ENCODE measurements at places on chromosomes 6 and 20. TPM values are rescaled to one million over a fixed set of nuclear protein-coding genes. Genes with fewer than 3 reads are reported as not detected.

DNA sequence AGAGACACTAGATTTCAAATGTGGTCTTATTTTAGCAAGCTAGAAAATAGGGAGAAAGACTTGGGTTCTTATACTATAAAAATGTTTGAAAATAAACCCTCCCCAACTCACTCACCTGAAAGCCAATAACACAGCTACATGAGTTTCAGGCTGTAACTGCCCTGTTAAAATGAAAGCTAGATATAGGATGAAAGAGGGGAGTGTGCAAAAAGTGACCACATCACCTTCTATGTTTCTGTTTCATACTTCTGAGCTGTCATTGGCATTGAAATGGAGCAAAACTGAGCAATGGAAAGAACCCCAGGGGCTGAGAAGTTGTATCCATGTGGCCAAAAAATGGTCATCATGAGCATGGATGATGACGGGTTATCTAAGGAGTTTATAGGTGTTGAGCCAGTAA lies 148.1 kb upstream of the TENT5A start:
- no peak for DNase-seq

IBTK gene
- total RNA-seq: 40.6 TPM

DNA sequence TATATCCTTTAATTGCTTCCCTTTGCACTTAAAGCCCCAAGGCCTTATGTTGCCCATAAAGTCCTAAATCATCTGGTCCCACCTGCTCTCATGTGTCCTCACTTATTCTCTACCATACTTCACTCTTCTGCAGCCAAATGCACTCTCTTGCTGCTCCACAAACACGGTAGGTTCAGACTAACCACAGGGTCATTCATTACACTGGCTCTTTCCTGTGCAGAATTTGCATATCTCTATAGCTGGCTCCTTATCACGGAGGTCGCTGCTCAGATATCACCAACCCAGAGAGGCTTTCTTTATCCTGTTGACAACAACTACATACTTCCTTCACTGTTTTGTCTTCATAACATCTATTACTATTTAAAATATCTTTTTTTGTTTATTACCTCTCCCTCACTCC lies 86.8 kb downstream of the MOXD1 start:
- no peak for DNase-seq

DNA sequence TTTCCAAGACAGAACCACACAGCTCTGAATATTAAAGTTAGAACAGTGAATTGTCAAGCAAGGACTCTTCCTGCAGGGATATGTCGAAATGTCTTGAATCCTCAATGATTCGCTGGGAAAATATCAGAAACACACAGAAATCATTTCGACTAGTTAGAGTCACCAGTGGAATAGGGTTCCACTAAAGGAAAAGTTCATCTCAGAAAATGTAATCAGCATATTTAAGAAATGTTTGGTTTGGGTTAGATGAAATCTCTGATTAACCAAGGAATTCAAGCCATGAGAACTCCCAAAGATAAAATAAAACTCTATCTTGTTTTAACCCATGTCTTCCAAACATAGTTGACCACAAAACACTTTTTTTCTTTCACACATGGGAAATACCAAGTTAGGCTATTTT lies 621.0 kb upstream of the NRSN1 start:
- no peak for DNase-seq

- no peak for DNase-seq
Observed at GRCh38 chr6:7419065-7419464, 29.5 kb downstream of the RIOK1 start.

DNA sequence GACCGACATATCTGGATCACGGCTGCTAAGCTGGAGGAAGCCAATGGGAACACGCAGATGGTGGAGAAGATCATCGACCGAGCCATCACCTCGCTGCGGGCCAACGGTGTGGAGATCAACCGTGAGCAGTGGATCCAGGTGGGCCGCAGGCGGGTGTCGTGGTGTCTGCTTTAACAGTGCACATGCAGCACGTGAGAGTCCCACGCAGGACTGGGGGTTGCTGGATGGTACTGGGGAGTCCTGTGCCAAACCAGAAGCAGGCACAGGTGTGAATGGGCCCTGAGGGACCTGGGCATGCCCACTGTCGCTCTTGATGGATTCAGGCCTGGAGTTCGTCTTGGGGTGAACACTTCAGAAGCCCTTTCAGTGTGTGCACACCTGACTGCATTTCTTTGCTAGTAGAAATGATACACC lies 24.6 kb upstream of the C20orf204 start:
- no peak for DNase-seq

GRCh38 chr6:135831016-135831415 lies 20.5 kb upstream of the PDE7B start:
- no peak for DNase-seq

DNA sequence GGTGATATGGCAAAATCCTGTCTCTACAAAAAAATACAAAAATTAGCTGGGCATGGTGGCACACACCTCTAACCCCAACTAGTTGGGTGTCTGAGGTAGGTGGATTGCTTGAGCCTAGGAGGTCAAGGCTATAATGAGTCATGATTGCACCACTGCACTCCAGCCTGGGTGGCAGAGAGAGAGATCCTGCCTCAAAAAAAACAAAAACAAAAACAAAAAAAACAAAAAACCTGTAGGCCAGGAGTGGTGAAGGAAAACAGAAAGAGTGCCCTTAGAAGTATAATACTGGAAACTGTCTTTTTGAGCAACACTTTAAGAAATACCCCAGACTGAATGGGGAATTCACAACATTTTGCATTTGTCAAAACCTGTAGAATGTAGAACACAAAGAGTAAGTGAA lies 85.3 kb downstream of the JARID2 start:
- no peak for DNase-seq

DNA sequence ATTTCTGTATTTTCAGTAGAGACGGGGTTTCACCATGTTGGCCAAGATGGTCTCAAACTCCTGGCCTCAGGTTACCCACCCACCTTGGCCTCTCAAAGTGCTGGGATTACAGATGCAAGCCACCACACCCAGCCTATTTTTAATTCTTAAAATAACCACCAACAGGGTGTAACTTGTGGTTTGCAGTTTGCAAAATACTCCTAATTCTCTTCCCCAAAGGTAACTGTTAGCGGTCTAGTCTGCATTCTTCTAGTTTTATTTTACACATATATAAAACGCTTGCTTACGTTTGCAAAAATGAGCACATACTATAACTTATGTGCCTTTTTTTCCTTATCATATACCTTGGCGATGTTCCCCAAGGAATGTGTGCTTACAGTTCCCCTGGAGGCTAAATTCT lies 25.6 kb upstream of the CHMP4B start:
- no peak for DNase-seq

DNA sequence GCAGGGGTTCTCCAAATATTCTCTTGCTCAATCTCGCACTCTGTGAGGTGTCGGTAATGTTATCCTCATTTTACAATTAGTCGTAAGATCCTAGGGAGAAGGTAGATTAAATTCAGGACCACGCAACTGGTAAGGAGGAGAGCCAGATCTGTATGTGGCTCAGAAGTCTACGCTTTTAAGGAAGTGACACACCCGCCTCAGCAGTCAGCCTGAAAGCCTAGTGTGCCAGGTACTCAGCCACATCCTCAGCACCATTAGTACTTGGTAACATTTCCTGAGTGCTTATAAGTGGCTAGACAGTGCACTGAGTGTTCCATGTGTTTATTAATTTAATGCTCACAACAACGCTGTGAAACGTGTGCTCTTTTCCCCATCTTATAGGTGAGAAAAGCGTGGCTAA lies 63.7 kb downstream of the DHX35 start:
- DNase-seq: no peak

DNA sequence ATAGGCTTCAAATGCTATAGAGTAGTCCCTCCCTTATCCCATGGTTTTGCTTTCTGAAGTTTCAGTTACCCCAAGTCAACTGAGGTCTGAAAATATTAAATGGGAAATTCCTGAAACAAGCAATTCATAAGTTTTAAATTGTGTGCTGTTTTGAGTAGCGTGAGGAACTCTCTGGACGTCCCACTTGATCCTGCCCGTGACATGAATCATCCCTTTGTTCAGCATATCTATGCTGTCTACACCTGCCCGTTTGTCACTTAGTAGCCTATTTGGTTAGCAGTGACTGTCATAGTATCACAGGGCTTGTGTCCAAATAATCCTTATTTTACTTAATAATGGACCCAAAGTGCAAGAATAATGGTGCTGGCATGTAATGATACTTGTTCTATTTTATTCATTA lies 5.0 kb downstream of the PCMT1 start:
- no peak for DNase-seq

- DNase-seq: no peak
Observed at GRCh38 chr20:17664025-17664633, 17.9 kb downstream of the RRBP1 start.

DNA sequence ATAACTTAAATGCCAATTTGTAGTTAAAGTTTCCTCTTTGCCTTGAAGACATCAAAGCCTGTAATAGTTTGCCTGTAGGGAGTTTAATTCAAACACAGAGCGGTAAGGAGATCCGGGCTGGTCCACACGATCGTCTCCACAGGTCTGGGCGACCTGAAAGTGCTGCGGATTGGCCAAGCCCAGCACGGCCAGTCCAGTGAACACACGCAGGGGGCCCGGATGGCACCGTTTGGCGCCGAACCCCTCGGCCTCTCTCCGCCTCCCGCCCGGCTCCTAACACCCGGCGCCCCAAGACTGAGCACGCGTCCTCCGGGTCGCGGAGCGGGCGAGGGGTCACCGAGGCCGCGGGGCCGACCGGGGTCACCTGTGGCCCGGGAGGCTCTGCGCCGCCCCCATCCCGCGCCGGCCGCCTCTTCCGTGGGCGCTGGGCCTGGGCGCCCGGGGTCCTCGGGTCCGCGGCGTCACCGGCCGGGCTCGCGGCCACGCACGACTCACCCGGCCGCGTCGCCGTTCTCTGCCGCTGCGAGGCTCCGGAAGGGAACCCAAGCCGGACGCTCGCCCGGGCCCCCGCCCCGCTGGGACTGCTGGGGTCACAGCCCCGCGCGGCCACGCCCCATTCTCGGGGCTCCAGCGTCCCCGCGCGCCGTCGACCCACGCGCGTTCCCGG lies 481 bp downstream of the SERPINB6 start:
- peak; percentile 81 for DNase-seq

DNA sequence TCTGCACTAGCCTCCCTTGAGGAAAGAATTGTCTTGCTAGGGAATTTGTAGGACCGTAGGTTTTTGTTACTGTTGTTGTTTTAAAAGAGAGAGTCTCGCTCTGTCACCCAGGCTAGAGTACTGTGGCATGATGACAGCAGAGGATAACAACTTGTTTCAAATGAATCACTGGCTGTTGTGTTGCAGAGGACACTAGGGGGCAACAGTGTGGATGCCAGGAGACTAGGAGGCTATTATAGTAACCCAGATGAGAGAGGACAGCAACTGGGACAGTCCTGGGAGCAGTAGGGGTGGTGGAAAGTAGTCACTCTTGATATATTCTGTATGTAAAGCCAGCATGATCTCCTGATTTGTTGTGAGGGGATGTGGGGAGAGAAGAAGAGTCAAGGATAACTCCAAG lies 41.8 kb upstream of the LAMA4 start:
- no peak for DNase-seq

GRCh38 chr6:7311917-7312615 lies 933 bp downstream of the SSR1 start:
- no peak for DNase-seq

Data from ureter (tissue), 1 donor.